Thymus (tissue), 14 donors: ENCODE measurements at places on chromosomes 5 and 9.
A peak's percentile ranks its signal among the peaks of the same experiment; 100 is the strongest.

- DNase-seq: no peak
Observed at GRCh38 chr5:133606835-133607234, 5.5 kb downstream of the FSTL4 start.

DNA sequence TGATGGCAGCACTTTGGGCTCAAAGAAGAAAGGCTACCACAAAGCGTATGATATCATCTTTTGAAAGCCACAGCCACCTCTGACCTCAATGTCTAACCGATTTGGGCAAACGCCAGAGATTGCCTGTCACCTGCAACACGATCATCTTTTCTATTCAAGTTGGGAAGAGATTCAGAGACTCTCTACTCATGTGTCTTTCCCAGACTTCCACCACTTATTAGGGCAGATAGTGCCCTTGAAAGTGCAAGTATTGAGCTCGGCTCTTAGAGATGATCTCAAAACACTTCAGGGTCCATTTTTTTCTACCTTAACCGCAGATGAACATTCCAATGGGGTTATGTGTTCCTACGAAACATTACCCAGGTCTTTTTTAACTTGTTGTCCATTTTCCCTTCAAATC, 213.7 kb downstream of the DRD1 start:
- no peak for DNase-seq

GRCh38 chr9:113503613-113504211, 40.2 kb downstream of the RGS3 start:
- no peak for DNase-seq

GRCh38 chr5:121144764-121145163, 680.7 kb downstream of the PRR16 start:
- DNase-seq: no peak

DNA sequence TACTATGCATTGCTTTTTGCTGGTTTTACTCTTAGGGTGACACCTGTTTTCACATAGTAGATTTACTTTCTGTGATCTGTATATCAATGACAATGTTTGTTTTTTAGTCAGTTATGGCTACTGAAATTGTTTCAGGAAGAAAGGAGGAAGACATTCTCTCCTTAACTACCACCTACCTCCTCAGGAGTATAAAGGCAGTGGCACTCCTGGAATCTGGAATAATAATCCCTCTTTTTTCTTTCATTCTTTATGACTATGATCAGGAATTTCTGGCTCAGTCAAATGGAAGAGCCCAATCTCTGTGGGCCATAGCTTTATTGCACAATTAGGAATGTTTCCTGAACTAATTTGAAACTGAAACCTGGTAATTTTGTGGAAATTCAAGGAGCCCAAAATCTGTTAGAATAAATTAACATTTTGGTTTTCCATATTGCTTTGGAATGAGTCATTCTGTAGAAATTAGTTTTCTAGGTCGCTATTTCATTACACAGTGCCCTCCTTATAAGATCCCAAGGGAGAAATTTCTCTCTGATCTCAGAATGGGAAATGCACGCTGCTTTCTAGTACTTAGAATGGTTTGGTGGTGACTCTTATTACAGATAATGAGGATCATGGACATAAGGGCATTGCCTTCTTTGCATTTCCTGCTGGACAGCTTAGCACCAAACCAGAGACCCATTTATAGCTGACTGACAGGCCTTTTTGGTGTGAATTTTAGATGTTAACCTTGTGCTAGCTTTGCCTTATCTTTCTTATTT, 95.3 kb upstream of the VLDLR start:
- no peak for DNase-seq

DNA sequence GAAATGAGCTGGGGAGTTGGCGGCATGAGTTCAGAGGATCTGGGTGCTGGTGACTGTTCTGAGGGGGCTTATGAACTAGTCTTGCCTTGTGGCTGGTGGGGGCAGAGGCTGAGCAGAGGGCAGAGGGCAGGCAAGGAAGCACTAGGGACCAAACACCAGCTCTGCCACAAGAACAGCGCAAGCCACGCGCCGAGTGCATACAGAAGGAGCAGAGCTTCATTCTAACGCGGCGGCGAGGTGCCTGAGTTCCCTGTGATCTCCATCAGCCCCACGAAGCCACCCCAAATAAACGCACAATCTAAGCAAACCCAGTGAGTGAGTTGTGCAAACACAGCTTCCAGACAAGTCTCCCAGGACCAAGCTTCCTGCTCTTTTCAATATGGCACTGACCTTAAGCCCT, 110.6 kb upstream of the ALDH1B1 start:
- no peak for DNase-seq

DNA sequence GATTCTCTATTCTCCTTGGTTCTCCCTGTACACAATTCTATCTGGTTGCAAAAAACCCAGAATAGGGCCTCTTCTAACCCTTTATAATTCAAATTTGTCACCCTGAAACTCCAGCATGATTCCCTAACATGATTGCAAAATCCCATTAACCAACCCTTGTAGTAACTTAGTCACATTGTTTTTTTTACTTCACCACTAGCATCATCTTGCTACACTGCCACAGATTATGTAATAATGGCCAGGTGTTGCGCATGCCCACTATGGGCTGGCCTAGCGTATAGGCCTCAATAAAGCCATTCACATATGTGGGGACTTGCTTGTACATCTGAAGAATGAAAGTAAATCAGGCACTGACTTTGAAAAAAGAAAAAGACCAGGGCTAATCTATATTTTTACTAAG, 25.7 kb downstream of the FAM170A start:
- no peak for DNase-seq

- peak; percentile 31 for DNase-seq
Observed at GRCh38 chr9:69036309-69036708, 757 bp downstream of the FXN start.

DNA sequence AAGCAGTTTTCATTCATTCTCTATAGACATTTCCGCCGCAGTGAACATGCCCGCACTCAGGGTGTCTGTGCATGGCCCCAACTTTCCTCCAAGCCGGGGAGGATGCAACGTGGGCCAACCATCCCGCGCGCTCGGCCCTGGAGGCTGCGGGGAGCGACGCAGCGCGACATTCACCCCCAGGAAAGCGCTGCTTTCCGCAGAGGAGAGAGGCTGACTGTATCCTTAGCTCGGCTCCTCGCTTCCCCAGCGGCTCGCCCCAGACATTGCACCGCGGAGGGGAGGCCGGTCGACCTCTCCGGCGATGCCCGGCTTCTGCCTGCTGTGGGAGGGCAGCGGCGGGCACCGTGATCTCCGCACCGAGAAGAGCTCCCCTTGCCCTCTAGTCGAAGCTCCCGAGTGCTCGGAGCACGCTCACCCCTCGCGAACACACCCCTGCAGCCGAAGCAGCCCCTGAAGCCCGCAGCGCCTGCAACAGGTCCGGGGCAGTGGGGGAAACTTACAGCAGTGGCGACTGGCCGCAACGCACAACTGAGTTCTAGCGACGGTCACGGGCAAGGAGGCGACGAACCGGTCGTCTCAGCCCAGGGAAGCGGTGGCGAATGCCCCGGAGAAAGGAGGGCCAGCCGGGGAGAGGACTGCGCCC, 600 bp downstream of the ENC1 start:
- DNase-seq: no peak

DNA sequence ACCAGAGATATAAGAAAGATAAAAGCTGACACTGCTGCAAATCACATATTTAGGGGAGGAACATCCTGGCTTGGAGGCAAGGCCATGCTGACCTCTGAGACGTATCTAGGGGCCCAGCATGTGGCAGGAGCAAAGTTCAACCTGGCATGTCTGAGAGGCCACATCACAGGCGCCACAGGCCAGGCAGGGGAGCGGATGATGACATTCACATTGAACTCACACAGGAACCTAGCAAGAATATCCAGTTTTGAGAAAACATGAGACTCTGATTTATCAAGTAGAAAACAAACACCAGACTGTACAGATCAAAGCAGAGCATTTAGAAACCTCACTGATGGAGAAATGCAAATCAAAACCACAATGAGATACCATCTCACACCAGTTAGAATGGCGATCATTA, 64.2 kb upstream of the STK32A start:
- no peak for DNase-seq

DNA sequence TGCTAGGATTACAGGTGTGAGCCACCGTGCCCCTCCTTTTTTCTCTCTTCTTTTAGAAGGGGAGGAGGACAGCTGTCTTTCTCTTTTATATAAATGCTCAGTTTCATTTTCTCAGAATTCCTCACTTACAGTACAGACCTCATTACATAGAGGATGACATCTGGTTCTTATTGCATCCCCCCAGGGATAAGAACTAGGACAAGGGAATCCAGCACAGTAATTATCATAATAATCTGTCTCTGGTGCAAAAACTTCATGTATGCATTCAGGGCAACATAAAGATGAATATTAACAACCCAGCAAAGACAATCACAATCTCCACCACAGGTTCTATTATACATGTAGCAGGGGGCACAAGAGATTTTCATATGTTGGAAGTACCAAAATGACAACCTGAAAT, 5.1 kb downstream of the SPZ1 start:
- DNase-seq: no peak

DNA sequence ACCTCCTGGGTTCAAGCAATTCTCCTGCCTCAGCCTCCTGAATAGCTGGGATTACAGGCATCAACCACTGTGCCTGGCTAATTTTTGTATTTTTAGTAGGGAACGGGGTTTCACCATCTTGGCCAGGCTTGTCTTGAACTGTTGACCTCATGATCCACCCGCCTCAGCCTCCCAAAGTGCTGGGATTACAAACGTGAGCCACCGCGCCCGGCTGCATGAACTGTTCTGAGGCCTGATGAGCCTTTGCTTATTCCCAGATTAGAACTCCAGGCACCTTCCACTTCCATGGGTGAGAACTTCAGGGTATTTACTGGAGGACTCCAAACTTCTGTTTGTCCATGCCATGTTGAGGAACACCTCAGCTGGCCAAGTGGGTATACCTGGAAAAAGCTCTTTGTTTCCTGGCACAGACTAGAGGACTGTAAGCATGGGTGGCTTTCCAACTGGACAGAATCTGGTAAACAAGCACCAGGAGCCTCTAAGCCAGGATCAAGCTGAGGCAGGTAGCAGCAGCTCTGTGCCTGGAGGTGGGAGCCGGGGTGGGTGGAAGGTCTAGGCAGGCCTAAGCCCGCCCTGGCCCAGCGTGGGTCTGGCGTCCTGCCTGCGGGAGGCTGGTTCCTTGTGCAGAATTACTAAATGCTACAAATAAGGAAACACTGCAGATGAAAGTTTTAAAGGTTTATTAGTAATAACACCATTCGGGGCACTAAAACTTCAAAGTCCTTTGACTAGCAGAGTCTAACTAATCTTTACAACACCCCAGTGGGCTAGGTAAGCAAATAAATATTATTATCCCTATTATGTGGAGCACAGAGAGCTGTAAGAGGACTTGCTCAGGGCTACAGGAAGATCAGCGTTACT, 78.4 kb downstream of the SEMA5A start:
- no peak for DNase-seq

DNA sequence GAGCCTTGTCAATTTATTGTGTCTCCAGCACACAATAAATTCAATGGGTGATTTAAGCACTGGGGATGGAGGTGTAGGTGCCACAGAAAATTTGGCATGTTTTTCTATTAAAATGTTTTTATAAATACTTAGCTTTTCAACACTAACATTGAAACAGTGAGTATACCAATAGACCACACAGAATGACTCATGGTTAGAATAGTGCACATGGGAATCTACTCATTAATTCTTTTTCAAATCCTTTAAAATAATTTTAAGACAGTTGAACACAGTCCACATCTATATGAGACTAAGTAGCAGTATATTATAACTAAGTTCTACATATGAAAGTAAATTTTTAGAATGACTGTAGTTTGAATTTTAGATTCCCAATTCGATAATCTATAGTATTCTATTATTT, 67.1 kb downstream of the LNPEP start:
- no peak for DNase-seq

- DNase-seq: no peak
Observed at GRCh38 chr9:111094433-111094924, 56.2 kb upstream of the LPAR1 start.

- DNase-seq: no peak
Observed at GRCh38 chr5:5404381-5404780, 18.1 kb upstream of the ICE1 start.

GRCh38 chr9:127519301-127520166, 68.2 kb downstream of the LRSAM1 start:
- DNase-seq: no peak

- no peak for DNase-seq
Observed at GRCh38 chr9:109856785-109857184, 76.8 kb downstream of the PALM2AKAP2 start.

DNA sequence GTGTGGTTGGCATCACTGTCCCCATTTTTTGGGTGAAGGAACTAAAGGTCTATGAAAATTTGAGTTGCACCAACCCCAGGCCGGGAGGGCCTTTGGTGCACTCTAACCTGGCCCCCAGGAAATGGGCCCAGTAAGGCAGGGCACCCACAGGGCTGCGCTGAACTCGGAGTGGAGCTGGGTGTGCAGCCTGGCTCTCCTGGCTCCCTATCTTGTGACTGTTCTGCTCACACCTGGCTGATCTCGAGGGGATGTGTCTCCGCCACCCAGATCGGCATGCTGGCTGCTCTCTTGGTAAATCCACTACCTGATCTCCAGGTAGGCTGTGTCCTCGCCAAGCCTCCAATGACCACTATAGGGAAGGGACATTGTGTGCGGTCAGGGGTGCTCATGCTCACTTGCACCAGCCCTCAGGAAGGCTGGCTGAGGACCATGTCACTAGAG, 259.8 kb downstream of the NSG2 start:
- DNase-seq: no peak

- DNase-seq: no peak
Observed at GRCh38 chr5:153340139-153340538, 150.3 kb upstream of the GRIA1 start.

GRCh38 chr9:123407217-123407851, 51.3 kb downstream of the CRB2 start:
- no peak for DNase-seq

DNA sequence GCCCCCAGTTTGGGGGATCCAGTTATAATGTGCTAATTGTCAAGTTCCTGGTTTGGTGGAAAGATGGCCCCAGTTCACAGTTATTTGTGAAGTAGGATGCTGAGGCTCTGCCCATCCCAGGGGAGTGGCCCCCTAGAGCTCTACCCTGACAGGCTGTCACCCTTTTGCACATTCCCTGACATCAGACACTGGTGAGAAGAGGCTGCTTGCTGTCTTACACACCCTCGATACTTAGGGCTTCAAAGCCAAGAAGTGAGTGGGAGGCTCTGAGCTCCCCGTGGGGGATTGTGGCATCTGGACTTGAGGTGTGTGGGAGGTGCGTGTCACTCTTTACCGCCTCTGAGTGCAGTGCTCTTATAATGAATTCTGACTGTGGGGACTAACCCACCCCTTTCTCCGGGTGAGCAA, 168.5 kb downstream of the DOCK2 start:
- peak; percentile 22 for DNase-seq

DNA sequence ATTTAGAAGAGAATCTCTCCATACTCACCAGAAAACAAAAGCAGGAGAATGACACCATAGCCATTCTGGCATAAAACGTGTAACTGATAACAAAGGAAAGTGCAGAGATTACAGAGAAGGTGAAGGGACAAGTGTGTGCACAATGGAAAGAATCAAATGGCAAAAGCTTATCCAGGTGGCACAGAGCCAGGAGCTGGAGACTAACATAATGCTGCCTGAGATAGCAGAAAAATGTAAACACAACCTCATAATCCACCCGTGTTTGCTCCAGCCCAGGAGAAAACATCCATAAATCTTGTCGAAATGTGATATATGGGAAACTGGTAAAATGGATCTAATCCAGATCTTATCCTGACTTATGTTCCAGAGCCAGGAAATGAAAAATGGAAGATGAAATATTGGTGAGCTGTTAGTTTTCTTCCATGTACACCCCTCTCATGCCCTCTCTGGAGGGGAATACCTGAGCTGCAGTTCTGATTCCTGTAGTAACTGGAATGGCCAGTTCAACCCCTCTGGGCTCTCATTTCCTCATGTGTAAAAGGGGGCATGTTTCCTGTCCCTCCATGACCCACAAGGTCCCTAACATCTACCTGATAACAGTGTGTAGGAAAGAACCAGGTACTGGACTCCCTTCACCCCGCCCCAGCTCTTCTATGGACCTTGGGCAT, 212.3 kb upstream of the DAPK1 start:
- no peak for DNase-seq
